ENCODE measurements at places on chromosomes 5 and 9.

- no peak for DNase-seq
Measured at GRCh38 chr5:11007269-11007870, 246.3 kb upstream of the DAP start.

DNA sequence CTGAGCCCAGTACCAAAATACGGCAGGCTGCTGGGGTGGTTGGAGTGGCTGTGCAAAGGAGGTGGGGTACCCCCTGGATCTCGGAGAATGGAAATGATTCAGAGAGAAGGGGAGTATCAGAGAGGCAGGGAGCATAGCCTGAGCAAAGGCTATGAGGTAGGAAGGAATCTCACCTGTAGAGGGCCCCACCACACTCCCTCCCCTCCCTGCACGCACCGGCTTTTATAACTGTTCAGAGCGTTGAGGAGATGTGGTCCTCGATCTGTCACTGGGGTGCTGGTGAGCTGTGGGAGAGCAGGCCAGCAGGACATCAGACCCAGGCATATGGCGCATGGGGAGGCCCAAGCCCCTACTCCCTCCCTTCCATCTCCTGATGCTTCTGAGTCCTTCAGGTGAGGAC, 13.2 kb downstream of the PHF19 start:
- no peak for DNase-seq

DNA sequence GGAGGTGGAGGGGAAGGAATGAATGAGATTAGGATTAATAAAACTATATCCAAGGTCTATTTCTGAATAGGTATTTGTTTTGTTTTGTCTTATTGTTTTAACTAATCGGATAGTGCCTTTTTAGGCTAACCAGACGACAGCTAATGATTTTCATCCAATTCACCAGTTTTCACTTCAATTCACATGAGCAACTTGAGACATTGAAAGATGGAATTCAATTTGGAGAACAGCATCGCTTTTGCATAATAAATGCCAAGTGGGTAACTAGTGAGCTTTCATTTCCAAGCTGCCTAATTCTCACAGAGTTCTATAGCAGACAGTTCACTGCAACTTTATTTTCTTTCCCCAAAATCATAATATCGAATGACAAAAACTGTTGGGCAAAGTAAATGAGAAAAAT, 5.0 kb downstream of the AGXT2 start:
- DNase-seq: no peak

DNA sequence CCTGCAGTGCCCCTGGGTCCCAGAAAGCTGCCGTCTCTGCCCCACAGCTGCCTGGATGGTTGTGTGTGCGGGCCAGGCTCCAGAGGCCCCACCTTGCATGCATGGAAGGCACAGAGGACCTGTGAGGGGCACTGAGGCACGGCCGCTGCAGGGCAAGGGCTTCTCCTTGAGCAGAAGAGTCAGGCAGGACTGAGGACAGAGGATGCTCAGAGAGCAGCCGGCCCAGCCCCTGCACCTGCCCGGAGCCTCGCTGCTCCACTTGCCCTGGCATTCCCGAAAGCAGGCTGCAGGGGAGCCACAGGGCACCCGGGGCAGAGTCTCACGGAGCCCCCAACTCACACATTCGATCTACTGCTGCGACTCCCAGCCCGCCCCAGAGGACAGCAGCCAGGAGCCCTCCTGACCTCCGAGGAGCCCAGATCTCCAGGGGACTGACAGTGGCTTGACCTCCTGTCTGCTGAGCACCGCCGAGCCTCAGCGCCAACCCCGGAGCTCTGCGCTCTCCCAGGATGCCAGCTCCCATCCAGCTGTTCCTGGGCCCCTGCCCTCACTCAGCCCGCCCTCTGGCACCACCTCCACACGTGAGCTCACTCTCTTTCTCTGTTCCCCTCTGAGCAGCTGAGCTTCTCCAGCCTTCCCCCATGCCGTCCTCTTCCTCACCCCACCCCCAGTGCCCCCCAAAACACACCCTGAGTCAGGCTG, 95.0 kb downstream of the KCNT1 start:
- no peak for DNase-seq

DNA sequence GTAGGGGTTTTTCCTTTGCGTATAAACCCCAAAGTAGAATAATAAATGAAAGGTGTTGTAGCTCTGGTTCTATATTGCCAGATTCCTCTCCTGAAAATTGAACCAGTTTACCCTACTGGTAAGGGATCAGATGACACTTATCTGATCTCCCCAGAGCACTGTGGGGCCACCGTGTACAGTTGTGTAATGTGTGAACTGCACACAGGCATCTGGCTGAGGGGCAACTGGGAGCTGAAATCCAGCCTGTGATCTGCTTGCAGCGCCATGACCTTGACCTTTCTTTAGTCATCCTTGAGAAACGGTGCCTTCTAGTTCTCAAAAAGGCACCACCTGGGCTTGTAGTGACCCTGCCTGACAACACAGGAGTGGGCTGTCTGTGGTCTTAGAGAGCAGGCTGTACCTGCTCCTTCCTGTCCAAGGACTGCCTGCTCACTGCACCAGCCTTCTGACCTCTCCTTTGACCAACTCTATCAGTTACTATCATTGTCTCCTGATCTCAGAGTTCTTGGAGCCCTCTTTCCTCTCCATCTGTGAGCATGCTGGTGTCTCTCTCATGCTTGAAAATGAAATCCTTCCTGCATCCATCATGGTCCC, 40.2 kb downstream of the PDE6A start:
- DNase-seq: no peak

Data from stimulated activated CD8-positive, alpha-beta memory T cell treated with anti-CD3 and anti-CD28 coated beads, Interleukin-2, amount 100 ng/mL, for 1 hour (primary cell).